Activated naive CD4-positive, alpha-beta T cell treated with anti-CD3 and anti-CD28 coated beads for 36 hours (primary cell): ENCODE measurements at places on chromosomes 1 and 21. TPM values are rescaled to one million over a fixed set of nuclear protein-coding genes. Genes with fewer than 3 reads are reported as not detected.

- peaks cover 43% of the 10 kb centered on the region for H3K4me1 ChIP-seq
- H3K36me3 ChIP-seq = no peaks in the 10 kb centered on the region
- no peak overlapping the region for H3K4me3 ChIP-seq
- DNase-seq = no peak
- no peak overlapping the region for H3K27ac ChIP-seq
- no peaks in the 10 kb centered on the region for H3K27me3 ChIP-seq
These were observed 211.0 kb upstream of the RAB4A start for GRCh38 chr1:229059671-229060539.

DNA sequence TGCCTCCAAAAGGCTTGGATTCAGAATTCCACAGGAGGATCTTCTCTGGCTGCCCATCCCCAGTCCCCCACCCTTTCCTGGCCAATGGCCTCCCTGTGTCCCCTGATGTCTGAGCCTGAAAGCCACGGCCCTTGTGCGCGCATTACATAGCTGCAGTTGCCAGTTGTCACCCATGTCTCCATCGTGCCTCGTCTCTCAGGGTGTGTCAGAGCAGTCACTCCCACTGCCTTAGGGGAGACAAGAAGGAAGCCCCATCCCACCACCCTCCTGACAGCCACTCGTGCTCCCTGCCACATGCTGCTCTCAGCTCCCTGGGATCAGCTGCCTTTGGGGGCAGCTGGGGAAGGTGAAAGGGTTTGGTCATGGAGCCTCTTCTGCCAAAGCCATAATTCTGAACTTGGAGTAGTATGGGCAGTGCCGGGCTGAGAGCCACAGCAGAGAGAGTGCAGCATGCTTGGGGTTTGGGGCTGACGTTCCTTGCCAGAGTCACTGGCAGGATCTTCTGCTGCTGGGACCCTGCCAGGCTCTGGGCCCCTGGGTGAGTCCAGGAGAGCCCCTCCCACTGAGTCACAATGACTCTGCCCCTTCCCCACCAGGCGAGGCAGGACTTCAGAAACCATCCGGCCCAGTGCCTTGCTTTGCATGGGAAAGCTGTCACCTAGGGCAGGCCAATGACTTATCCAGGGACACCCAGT is 285.9 kb upstream of the VAMP3 start:
- DNase-seq = no peak
- peaks cover 3% of the 10 kb centered on the region for H3K27me3 ChIP-seq
- H3K27ac ChIP-seq = no peak overlapping the region
- H3K4me1 ChIP-seq = no peaks in the 10 kb centered on the region
- H3K36me3 ChIP-seq = no peaks in the 10 kb centered on the region

DNA sequence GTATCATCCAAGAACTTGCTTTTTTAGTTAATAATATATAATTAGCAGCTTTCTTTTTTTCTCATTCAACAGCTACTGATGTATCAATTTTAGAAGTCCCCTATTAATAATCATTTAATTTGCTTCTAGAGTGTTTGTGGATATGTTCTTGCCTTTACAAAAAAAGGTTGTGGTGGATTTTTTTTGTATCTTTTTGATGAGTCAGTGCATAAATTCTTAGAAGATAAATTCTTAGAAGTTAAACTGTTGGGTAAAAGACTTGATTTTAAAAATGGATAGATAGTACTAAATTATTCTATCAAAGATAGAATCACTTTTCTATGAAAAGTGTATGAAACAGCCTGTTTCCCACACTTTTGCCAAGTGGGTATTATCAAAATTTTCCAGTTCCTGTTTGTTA is 11.9 kb downstream of the FGGY start:
- no peaks in the 10 kb centered on the region for H3K27me3 ChIP-seq
- DNase-seq = no peak
- no peak overlapping the region for H3K27ac ChIP-seq
- H3K4me3 ChIP-seq = no peak overlapping the region
- H3K36me3 ChIP-seq = peaks cover 18% of the 10 kb centered on the region

DNA sequence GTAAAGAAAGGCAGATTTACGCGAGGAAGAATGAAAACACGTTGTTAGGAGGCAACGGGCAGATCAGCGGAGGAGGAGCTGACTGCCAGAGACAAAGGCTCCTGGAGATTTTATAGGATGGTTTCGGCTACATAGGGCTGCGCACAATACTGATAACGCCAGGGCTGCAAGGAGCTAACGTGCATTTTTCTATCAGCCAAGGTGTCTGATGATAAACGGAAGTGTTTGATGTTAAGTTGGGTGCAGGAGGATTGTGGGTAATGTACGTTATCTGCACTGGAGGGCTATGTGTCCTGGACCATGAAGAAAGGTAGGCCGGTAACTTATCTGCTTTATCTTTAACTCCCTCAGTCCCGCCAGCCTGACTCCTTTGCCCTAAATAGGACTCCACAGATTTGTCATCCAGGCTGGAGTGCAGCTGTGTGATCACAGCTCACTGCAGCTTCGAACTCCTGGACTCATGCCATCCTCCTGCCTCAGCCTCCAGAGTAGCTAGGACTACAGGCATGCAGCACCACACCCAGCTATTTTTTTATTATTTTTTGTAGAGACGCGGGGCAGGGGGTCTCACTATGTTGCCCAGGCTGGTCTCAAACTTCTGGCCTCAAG is 29.6 kb downstream of the SETD4 start:
- no peak for DNase-seq
- no peak overlapping the region for H3K4me3 ChIP-seq
- no peaks in the 10 kb centered on the region for H3K27me3 ChIP-seq
- H3K27ac ChIP-seq = no peak overlapping the region

DNA sequence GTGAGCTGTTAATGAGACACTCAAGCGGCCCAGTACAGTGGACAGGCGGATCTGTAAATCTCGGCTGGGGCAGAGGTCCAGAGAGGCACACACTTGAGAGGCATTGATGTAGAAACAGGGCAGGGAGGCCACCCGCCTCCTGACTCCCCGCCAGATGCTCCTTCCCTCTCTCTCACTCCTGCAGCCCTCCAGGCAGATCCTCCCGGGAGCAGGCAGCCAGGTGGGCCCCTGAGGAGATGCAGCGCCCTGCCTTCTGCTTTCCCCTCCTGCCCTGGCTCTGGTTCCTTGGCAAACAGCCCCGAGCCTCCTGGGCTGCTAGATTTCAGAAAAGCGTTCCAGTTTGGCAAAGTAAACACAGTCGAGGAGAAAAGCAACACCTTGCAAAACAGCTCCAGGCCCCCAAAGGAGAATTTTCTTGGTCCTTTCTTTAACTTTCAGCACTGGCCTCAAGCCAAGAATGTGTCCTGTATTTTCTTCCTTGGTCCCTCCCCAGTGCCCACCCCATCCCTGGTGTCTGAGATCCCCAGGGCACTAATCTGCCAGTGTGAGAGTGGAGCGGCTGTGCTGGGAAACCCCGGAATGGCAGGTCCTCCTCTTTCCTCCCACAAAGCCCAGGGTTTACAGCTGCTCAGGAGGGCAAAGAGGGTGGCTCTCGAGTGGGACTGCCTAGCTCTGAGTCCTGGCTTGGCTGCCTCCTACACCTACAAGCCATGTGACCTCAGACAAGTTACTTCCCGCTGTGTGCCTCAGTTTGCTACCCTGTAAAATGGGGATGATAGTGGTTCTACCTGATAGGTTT is 29.4 kb upstream of the IFNLR1 start:
- DNase-seq = no peak
- H3K36me3 ChIP-seq = no peaks in the 10 kb centered on the region
- H3K27ac ChIP-seq = no peak overlapping the region
- H3K27me3 ChIP-seq = peaks cover 20% of the 10 kb centered on the region
- no peaks in the 10 kb centered on the region for H3K4me1 ChIP-seq

GRCh38 chr1:194309697-194310096 is 1123.3 kb upstream of the B3GALT2 start:
- DNase-seq = no peak
- H3K4me3 ChIP-seq = no peak overlapping the region

GRCh38 chr1:7515175-7515574 is 255.9 kb upstream of the VAMP3 start:
- H3K4me3 ChIP-seq = no peak overlapping the region
- DNase-seq = no peak
- no peaks in the 10 kb centered on the region for H3K36me3 ChIP-seq
- H3K4me1 ChIP-seq = no peaks in the 10 kb centered on the region
- H3K27ac ChIP-seq = no peak overlapping the region

GRCh38 chr1:24860841-24861240 is 69.2 kb downstream of the RUNX3 start:
- H3K4me1 ChIP-seq = no peaks in the 10 kb centered on the region
- H3K27ac ChIP-seq = no peak overlapping the region
- no peak overlapping the region for H3K4me3 ChIP-seq
- H3K27me3 ChIP-seq = no peaks in the 10 kb centered on the region
- no peaks in the 10 kb centered on the region for H3K36me3 ChIP-seq
- DNase-seq = no peak

GRCh38 chr21:36547464-36547863 is 67.5 kb upstream of the CLDN14 start:
- H3K4me3 ChIP-seq = no peak overlapping the region
- H3K27ac ChIP-seq = no peak overlapping the region
- no peaks in the 10 kb centered on the region for H3K36me3 ChIP-seq
- H3K4me1 ChIP-seq = no peaks in the 10 kb centered on the region

Gene POLR3GL
- 32.0 TPM for total RNA-seq

Gene LDLRAD1
- not detected for total RNA-seq
